ENCODE measurements at places on chromosomes 4 and X.

DNA sequence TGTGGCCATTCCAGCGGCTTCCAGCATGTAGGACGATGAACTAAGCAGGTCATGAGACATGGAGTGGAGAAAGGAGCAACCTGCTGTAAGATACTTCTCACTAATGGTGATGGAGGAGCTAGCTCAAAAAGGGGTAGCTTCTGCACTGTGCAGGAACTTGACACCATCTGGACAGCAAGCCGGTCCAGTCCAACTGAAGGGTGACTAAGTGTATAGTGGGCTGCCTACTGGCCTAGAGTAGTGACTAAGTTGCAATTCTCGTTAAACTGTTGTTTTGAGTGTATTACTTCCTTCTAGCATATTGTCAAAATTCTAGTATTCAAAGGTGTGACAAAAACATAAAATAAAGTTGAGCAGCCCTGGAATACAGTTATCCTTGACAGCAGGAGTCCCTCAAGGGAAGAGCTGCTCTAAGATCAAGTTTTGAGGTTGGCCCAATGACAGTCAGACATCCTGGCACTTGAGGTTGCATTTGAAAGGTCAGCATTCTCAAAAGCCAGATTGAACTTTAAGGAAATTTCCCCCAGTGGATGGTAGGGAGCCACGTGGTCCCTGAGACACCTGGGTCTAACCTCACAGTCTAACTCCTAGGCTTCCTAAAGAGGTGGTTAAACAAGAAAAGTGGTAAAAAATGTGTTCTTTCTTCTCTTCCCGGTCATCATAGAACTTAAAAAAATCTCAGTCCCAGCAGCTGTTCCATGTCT lies 8.0 kb downstream of the CETN2 start:
- DNase-seq = no peak

- no peak for DNase-seq
Measured at GRCh38 chr4:54542119-54542438, 115.7 kb upstream of the KIT start.

DNA sequence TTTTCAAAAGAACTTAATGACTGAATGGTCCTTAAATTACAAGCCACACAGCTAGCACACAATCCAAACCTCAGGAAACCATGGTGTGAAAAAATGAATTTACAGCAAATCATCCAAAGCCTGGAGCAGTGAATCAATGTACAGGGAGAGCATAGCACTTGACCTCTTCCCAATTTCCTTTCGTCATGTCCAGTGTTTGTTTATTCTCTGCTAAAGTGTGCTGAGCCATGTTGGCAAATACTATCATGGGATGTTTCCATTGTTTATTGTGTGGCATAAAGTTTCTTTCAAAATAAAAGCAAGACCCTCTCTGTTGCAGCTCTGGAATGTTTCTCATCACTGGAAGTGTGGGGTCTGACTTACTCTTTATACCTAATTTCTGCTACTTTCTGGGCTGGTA lies 25.4 kb upstream of the FAM47B start:
- DNase-seq = no peak

GRCh38 chr4:122591196-122591595 lies 29.7 kb downstream of the IL21 start:
- DNase-seq = no peak

DNA sequence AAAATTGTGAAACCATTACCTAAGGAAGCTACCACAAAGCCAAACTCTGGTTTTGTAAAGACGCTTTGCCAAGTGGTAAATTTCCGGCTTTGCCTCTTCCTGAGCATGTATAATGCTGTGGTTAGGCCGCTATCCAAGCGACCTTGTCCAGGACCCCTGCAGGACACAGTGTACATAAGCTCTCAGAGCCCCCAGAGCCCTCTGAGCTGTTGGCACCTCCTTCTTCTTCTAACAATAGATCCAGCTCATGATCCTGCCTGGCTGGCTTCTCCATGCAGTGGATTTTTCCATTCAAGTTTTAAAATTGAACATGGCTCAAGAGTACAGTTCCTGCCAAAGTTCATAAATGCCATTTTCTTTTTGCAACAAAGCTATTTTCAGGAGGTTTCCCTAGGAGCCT lies 326.7 kb downstream of the MAPK10 start:
- no peak for DNase-seq

DNA sequence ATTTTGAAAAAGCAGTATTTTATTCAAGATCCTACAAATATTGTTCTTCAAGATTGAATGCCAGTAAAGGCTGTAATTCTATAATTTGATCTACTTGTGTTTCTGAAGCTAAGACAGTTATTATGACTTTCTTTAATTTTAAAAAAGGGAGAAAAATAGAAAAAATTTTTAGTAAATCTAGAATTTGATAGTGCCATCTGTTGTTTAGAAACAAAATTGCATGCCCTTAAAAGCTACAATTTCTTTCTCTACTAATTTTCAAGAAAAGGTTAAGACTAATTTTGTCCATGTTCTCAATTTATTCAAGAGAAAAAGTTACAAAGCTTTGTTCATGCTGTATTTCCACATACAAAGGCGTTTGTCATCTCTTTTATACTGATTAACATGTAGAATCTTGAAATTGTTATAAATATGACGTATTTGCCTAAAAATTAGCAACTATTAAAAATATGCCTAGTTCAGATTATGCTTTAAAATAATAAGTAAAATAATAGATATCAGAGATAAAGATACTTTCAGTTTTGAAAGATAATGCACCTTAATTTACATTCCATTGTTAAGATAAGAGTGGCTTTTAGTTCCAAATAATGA lies 25.6 kb upstream of the MMRN1 start:
- DNase-seq = no peak

DNA sequence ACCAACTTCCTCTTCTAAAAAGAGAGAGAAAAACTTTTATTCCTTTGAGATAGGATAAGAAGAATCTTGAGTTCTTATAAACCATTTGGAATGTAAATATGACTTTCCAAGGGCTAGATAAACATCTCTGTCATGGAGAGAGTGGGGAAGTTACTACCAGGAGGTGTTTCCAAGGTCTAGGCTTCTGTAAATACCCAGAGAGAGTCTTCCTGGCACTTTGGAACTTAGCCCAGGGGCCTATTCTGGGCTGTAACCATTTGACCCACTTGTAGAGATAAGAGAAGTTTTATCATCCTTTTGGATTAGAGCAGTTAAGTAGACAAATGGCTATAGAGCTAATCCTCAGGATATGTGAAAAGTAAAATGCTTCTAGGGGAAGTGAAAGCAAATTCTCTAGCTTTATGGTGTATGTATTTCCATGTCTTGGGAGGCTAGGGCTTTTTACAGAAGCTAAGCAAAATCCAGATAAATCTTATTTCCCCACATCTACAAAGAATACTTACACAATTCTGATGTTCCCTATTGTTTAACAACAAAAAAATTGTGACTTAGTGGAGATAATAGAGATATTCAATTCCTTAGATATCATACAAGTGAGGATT lies 51.1 kb downstream of the MCUB start:
- DNase-seq = no peak

- DNase-seq = no peak
Measured at GRCh38 chr4:139299536-139299935, 1.8 kb upstream of the NAA15 start.

DNA sequence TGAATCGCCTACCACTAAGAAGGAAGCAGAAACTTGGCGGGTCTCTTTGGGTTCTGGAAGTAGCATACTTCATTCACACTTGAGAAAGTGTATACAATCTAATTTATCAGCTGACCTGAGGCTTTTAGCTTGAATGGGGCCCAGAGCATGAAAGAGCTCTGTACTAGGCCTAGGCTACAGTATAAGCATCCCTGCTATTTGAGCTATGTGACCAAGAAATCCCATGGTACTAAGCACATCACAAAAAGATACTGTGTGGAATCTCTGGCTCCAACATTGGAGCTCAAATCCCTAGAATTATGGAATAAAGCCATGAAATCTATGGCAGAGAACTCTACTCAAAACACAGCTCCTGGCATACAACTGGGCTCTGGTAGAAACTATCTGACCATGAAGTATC lies 43.9 kb upstream of the CCDC149 start:
- no peak for DNase-seq

- no peak for DNase-seq
Measured at GRCh38 chrX:128020701-128021100, 31.5 kb downstream of the ACTRT1 start.

DNA sequence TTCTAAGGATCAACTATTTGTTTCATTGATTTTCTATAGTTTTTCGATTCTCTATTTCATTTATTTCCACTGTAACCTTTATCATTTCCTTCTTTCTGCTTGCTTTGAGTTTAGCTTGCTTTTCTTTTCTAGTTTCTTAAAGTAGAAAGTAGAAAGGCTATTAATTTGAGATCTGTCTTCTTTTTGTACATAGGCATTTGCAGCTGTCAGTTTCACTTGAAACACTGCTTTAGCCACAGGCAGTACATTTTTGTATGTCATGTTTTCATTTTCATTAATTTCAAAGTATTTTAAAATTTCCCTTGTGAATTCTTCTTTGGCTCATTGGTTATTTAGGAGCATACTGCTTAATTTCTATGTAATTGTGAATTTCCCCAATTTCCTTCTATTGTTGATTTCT lies 152.2 kb downstream of the SH3KBP1 start:
- no peak for DNase-seq

GRCh38 chr4:61318431-61318830 lies 118.3 kb downstream of the ADGRL3 start:
- DNase-seq = no peak

- peak; percentile 58 for DNase-seq
Measured at GRCh38 chr4:153222707-153223426, 18.6 kb downstream of the TRIM2 start.

- no peak for DNase-seq
Measured at GRCh38 chrX:18146009-18146408, 74.7 kb downstream of the BEND2 start.

DNA sequence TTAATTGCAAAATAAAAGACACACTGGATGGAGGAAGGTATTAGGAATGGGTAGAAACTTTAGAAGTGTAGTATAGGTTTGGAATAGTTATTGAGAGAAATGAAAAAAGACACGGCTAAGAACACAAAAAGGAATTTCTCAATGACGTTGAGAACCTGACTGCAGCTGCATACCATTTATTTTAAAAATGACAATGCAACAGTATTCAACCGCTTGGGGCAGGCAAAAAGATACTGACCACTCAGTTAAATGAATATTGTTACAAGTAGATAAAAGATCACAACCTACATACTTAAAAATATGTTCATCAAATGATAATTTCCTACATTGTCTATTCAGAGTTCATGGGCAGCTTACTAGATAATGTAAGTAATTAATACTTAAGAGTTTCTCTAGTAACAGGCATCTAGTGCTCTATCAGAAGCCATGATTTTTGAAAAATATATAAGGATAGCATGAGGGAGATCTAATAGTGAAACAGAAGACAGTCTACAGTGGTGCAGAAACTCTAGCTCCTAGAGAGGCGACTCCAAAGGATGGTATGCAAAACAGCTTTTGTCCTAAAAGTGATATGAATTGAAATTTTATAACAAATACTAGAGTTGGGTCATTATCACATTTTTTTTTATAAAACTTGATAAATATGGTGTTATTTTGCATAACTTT lies 216.2 kb upstream of the VEGFC start:
- no peak for DNase-seq

- no peak for DNase-seq
Measured at GRCh38 chr4:128908735-128909134, 99.2 kb downstream of the JADE1 start.

DNA sequence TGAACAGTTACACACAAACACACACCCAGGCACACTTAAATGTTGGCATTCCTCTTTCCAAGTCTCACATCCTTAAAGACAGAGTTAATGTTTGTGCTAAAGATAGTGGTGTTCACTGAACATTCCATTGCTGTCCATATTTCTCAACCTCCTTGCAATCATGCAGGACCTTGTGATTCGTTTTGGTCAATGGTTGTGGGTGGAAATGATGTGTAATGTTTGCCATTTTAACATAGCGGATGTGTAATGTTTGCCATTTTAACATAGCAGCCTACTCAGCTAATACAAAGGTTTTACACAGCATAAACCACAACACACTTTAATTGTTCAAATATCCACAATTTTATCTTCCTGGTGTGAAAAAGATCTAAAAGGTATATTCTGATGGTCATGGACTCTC lies 93.9 kb downstream of the CEP44 start:
- no peak for DNase-seq

DNA sequence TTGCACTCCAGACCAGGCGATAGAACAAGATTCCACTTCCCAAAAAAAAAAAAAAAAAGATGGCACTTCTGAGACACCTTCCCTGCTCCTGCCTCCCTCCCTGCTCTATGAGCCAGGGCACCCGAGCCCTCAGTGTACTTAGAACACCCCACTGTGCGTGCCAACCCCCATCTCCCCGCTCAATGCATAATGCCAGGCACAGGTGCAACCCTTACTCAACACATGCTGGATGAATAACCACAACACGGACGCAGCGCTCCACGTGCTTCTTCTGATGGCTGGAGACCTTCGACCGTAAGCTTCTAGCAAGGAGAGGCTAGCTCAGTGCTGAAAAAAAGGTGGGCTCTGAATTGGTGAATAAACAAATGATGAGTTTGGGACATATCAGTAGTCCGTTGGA lies 19.9 kb upstream of the IRAK1 start:
- DNase-seq = no peak

DNA sequence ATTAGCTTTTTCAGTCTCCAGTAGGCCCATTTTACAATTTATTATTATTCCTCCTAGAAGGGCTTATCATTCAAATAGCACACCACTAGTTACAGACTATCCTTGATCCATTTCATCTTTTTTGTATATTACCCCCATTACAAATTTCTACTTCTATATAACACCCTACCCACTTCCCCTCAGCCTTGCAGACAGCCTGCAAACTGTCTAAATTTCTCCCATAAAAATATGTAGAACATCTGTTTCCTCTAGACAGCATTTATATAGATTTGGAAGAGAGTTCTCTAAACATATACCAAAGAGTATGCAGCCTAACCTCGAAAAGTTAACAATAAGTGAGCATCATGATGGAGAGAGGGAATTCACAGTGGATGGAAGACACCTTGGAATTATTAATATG lies 30.8 kb downstream of the COMMD8 start:
- DNase-seq = no peak

- DNase-seq = no peak
Measured at GRCh38 chr4:75048208-75048879, 115.4 kb downstream of the PARM1 start.

DNA sequence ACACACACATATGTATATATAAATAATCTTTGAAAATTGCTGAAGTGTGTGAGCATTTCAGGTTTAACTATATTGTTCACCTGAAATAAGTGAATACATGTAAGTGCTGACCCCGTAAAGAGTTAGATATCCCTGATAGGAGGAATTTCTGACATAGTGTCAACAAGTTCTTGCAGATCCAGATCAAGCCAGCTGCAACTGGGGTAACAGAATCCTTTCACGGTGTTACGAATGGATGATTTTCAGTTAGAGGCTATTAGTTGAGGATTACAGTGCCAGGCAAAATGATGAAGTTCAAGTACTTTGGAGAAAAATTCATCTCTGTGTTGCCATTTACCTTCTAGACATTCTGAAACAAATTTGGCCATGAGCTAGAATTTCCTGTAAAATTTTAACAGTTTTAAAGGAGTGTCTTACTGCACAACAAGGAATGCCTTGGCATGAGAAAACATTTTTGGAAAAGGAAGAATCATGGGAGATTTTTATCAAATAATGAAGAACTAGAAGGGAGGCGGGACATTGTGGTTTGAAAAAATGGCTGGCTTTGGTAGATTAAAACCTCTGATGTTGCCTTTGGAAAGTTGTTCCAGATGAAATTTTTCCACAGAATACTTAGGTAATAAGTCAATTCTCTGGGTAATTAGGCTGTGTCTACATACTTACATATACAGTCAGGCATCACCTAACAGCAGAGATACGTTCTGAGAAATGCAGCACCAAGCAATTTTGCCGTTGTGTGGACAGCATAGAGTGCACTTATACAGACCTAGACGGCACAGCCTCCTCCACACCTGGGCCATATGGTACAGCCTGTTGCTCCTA lies 84.4 kb upstream of the FAT1 start:
- DNase-seq = no peak

GRCh38 chrX:40237731-40238178 lies 140.0 kb upstream of the BCOR start:
- no peak for DNase-seq

Measured in stimulated activated naive B cell treated with anti-CD40 and anti-IgM and Interleukin-4, amounts not matched to agents 10 μg/mL and 1 μg/mL and 100 μg/mL, for 72 hours (primary cell).